ENCODE measurements at places on chromosomes 3 and 15.
A peak's percentile ranks its signal among the peaks of the same experiment; 100 is the strongest.

- DNase-seq: no peak
Observed at GRCh38 chr15:75620058-75620820, 5.3 kb downstream of the SNUPN start.

GRCh38 chr3:119350114-119350513 lies 55.9 kb downstream of the ARHGAP31 start:
- no peak for DNase-seq

- DNase-seq: no peak
Observed at GRCh38 chr3:129602730-129603560, 3.5 kb downstream of the PLXND1 start.

GRCh38 chr3:68880632-68881031 lies 51.7 kb downstream of the TAFA4 start:
- DNase-seq: no peak

DNA sequence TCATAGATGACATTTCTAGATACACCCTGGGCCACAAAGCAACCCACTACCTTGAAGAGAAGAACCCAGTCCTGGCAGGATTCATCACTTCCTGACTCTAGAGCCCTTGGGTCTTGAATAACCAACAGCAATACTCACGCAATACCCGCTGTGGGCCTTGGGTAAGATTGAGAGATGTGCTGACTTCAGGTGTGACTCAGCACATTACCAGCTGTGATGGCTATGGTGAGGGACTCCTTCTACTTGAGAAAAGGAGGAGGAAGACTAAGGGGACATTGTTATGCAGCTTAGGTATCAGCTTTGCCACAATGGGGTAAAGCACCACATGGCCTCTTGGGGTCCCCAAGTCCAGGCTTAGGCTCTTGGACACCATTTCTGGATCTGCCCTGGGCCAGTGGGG lies 14.9 kb downstream of the C3orf33 start:
- DNase-seq: no peak

DNA sequence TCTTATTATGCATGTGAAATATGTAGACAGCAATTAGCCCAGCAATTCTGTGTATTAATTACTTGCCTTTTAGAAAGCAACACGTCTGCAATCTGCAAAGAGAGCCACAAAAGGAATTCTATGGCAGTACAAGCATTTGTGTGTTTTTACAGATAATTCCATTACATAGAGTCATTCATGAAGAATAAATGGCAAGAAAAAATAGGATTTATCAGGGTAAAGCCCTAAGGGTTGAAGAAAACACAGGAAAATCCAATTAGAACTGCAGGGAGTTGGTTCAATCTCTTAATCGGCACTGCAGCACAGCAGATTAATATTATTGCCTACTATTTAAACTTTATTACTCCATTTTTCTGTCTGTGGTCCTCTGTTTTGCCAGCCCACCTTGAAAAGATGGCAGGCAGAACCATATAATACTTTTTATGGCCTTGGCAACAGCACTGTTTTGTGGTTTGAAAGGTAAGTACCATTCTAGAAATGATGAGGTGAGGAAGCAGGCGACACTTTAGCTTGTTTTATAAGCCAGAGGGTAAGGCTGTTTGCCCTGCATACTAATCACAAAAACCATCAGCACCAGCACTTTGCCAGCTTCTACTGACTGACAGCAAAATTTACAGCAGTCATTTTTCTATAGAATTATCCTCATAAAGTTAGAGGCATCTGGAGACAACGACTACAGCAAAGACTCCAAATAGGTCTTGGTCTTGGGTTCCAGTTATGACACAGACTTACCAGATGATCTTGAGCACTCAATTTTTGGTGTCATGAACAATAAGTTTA lies 638.2 kb upstream of the NAALADL2 start:
- DNase-seq: no peak

DNA sequence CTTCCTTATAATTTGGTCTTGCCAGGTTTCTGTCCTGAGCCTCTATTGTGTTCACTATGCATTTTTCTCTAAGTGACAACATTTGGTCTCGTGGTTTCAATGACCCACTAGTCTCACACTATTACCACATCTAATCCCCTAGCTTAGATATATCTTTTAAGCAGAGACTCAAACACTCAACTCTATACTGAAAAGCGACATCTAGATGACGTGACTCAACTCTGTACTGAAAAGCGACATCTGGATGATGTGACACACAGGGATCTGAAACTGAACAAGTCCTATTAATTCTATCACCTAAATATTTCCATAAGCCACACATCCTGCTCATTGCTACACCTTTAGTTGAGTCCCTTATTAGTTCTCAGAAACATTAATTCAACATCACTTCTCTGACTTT lies 141.7 kb upstream of the MBNL1 start:
- DNase-seq: no peak

- DNase-seq: peak; percentile 45
Observed at GRCh38 chr15:101121511-101122090, 130.2 kb downstream of the CHSY1 start.

GRCh38 chr3:64209866-64210621 lies 15.2 kb downstream of the PRICKLE2 start:
- DNase-seq: peak; percentile 63

DNA sequence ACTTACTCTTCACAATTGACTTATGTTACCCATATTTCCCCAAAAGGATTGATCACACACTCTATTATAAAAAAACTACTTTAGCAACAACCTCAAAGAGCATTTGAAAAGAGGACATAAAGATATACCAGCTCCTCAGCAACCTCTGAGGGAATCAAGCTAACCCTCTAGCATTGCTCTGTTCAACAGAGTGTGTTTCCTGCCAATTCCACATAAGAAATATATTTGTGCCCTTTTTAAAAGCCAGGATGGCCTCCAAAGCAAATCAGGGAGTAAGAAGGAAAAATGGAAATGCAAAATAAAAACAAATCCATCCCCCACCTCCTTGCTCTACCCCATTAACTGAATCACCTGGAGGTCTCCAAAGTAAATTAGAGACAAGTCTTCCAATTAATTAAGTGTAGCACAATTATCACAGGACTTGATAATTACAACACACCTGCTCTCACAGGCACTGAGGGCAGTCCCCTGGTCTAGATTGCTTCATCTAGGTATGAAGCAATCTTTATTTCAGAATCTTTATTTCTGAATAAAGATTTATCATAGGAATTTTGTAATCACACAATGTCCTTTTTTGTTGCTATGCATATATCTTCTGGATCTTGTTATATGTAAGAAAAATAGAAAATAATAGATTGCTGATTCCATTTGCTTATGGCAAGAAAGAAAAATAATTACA lies 34.8 kb downstream of the GPR176 start:
- DNase-seq: no peak

GRCh38 chr15:77085297-77085696 lies 14.4 kb upstream of the TSPAN3 start:
- no peak for DNase-seq

- DNase-seq: no peak
Observed at GRCh38 chr3:142902356-142902755, 13.5 kb upstream of the PCOLCE2 start.

GRCh38 chr15:40930430-40931299 lies 1.5 kb downstream of the DLL4 start:
- no peak for DNase-seq

DNA sequence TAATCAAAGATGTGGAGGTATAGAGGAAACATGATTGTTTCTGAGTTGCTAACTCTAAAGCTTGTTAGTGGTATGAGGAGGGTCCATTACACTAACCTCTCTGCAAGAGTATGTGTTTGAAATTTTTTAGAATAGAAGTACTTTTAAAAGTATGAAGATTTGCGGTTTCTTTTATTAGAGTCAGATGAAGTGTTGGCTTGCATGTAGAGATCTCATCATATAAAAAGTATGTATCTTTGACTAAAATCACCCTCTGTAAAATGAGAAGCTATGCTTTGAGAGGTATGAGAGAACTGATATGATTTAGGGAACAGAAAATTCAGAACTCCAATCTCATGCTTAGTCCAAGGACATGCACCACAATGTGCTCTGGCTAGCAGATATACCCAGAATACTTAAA lies 140.4 kb upstream of the MBNL1 start:
- DNase-seq: no peak

GRCh38 chr15:60994963-60995475 lies 234.1 kb downstream of the RORA start:
- DNase-seq: no peak

DNA sequence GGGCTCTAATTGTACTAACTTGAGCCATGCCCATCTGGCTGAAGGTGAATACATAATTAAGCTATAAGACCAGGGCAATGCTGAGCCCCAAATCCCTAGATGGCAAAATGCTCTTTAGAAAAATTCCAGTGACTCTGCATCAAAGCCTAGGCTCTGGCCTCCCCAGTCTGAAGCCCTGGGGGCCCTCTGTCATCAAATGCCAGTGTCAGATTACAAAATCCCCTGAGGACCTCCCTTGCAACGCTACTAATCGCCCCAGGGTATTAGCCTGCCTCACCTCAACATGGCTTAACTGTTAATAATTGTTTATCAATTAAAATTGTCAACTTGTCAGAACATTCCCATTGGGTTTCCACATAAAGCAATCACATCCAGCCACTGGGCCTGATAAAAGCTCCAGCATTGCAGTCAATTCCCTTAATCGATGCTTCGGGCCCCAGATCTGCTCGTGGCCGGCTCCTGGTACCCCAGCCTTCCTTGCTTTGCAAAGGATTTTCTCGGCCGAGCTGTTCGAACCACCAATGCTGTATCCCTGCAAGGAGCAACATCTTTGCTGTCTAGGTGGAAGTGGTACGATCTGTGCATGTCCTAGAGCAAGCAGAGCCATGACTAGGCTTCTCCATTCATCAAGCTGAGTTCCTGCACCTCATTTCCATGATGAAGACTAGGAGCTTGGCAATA lies 151.7 kb downstream of the MEGF11 start:
- no peak for DNase-seq

- DNase-seq: no peak
Observed at GRCh38 chr15:45664451-45664850, 29.6 kb downstream of the SQOR start.

GRCh38 chr15:51075826-51076523 lies 18.7 kb downstream of the TNFAIP8L3 start:
- DNase-seq: no peak

- no peak for DNase-seq
Observed at GRCh38 chr3:63365671-63366070, 87.6 kb downstream of the SYNPR start.

DNA sequence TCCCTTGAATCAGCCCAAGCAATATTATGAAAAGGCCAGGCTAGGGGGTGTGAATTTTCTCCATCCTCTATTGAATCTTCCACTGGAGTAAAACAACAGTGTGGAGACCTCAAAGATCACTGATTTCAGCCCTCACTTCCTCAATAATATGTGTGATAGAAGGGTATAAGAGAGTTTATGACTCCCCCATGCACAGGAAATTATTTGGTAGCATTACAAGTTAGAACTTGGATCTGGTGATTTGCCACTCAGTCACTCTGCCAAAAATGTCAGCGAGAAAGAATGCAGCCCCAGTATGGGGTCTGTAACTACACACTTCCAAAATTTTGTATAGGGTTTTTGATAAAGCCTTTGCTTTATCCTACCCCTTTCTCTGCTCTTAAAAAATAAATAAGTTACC lies 81.0 kb upstream of the KCNMB2 start:
- no peak for DNase-seq

- DNase-seq: no peak
Observed at GRCh38 chr15:32861761-32862160, 144.0 kb downstream of the GREM1 start.

GRCh38 chr3:151276038-151276686 lies 2.2 kb downstream of the P2RY14 start:
- DNase-seq: no peak

DNA sequence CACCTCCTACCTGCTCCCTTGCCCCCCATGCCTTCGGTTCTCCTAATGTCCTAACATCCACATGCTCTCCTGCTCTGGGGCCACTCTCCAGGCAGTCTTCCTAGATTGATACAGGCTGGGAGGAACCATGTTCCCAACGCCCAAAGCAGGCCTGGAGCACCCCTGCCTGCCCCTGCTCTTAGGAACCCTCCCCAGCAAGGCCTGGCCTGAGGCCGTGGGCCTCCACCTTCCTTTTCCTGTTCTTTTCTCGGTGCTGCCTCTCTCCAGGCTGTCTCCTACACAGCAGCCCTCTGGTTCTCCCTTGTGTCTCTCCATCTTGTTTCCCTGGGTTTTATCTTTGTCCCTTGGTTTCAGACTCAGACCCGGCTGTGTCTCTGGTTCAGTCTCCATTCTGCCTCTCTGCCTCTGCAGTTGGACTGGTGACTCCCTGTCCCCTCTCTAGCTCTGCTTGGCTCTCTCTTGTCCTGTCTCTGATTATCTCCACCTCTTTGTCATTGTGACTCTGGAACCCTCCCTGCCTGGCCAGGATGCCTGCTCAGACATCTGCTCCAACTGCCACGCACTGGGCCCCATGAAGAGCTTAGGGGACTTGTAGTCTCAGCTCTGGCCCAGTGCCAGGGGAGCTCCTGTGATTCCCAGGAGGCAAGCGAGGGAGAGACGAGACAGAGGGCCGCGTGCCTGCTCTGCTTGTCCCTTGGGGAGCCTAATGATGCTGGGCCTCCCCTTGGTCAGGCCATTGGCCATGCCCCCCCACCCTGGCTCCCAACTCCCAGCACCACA lies 26.0 kb upstream of the RPL29 start:
- DNase-seq: peak; percentile 39

GRCh38 chr15:90055182-90055581 lies 47.1 kb downstream of the IDH2 start:
- no peak for DNase-seq

- DNase-seq: peak; percentile 5
Observed at GRCh38 chr3:128931046-128931445, 51.6 kb downstream of the ACAD9 start.

Data from posterior cingulate gyrus (tissue), 11 donors.